ENCODE measurements at places on chromosomes 3 and 15. TPM values are rescaled to one million over a fixed set of nuclear protein-coding genes. Genes with fewer than 3 reads are reported as not detected.

GRCh38 chr3:148315756-148316155 is 381.9 kb upstream of the AGTR1 start:
- no peak for DNase-seq

DNA sequence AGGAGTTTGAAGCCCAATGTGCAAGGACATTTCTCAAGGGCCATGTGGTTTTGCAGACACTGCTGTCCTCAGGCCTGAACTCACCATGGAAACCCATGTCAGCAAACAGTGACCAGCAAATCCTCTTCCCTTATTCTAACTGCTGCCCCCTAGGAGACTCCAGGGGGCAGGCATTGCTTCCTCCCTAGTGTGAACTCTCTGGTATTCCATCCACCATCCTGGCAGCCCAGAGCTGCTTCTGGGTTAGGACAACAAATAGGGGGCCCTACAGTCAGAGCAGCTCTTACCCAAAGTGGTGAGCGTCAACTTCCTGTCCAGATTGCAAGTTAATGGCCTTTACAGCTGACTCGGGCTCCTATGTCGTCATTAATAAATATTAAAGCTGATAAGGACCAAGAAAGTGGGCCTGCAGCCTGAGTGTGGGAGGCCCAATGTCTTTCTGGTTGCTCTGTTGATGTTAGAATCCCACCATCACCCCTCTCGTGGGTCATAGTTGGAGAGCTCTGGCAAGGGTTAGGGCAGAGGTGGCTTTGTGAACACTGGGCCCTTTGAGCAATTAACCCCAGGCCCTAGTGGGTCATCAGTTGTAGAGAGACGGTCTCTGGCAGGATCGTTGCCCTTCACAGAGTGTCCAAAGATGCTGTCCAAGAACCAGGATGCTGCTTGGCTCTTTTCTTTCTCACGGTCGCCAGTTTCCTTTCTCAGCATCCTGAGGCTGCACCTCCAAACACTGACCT is 41.5 kb downstream of the TGM4 start:
- DNase-seq = no peak

- DNase-seq = no peak
Observed at GRCh38 chr3:138513090-138513843, 78.9 kb downstream of the ESYT3 start.

GRCh38 chr3:122609798-122610559 is 32.5 kb downstream of the PARP15 start:
- no peak for DNase-seq

GRCh38 chr15:71226536-71227455 is 111.5 kb downstream of the THSD4 start:
- DNase-seq = no peak

GRCh38 chr15:68614286-68615035 is 35.7 kb downstream of the CORO2B start:
- DNase-seq = no peak

DNA sequence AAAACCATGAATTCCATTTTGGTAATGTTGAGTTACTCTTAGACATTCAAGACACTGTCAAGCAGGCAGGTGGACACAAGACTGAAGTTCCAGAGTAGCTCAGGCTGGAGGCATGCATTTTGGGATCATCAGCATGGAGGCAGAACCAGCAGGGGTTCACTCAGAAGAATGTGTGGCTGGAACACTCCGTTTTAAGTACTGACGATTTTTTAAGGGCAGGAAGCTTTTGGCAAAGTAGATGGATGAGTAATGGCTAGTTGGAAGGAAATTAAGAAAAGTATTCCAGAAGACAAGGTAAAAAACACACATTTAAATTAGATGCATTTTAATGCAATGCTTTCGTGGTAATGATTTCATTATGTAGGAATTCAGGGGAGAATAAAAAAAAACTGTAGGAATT is 420.4 kb downstream of the ROBO2 start:
- DNase-seq = no peak

GRCh38 chr3:82122554-82123345 is 361.3 kb upstream of the GBE1 start:
- DNase-seq = no peak

DNA sequence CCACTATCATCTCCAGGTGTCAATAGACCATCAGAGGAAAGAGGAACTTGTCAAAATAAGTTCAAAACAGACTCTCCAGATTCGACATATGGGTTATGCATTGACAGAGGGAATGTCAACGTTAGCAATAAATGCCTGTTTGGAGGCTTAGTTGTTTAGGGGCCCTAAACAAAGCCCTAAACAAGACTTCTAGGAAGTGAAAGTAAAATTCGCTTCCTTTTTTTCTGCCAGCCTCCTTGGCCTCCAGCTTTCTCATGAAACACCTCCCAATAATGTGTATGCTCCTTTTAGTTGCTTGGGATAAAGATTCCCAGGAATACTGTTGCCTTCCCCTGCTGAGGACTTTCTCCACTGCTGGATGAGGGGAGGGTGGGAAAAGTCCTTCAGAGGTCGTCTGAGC is 70.9 kb upstream of the ARNT2 start:
- DNase-seq = no peak

DNA sequence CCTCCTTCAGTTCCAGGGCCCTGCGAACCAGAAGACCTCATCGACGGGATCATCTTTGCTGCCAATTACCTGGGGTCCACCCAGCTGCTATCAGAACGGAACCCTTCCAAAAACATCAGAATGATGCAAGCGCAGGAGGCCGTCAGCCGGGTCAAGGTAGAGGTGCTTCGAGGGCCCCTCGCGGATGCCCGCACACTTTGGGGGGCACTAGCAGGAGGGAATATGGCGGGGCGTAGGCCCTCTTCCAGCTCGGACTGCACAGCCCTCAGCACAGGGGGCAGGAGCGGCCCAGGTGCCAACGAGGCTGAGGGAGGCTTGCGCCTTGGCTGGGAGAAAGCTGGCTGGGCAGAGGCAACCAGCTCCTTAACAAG is 176.6 kb downstream of the NSMCE3 start:
- no peak for DNase-seq

- DNase-seq = no peak
Observed at GRCh38 chr3:11637901-11638458, 5.7 kb downstream of the VGLL4 start.

- DNase-seq = no peak
Observed at GRCh38 chr3:14511623-14512280, 28.4 kb downstream of the GRIP2 start.

- no peak for DNase-seq
Observed at GRCh38 chr3:181717549-181718171, 5.9 kb downstream of the SOX2 start.

- no peak for DNase-seq
Observed at GRCh38 chr3:24434651-24435050, 60.0 kb downstream of the THRB start.

- no peak for DNase-seq
Observed at GRCh38 chr15:79307251-79307650, 3.7 kb upstream of the TMED3 start.

- no peak for DNase-seq
Observed at GRCh38 chr3:130939753-130940152, 45.9 kb downstream of the ATP2C1 start.

GRCh38 chr15:55248895-55249294 is 40.7 kb downstream of the RAB27A start:
- DNase-seq = no peak

DNA sequence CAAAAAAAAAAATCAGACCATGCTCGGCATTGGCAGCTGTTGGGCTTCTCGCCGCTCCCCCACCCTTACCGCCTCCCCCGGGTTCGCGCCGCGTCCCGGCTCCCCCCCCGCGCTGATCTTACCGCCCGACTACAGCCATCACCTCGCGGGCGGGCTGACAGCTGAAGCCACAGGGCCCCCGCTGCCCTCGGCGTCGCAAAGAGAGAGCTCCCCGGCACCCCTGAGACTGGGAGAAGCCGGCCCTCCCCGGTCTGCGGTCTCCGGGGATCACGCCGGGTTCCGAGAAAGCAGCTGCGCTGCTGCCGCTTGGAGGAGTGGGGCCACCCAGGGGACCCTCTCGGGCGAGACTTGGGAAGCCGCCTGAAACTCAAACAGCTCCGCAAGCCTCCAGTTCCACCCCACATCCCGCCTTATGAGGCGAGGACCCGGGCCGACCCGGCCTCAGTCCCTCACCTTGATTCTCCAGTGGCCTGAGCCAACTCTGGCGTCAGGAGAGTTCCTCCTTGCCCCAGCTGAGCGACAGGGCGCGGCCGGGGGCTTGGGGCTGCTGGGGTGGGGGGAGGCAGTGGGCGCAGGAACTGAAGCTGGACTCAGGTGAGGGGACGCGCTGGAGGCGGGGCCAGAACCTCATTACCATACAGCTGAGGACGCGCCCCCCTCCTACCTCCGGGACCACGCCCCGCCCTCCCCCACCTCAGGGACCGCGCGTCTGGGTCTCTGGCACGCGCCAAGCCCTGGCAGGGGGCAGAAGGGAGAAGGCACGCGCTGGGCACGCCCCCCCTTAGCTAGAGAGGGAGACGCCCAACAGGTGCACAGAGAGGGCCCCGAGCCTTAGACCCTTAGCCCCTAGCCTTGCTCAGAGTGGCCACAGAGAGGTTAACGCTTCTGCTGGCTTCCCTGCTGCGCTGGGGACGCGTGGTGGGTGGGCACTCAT is 1.0 kb upstream of the DLL4 start:
- DNase-seq = no peak

- no peak for DNase-seq
Observed at GRCh38 chr3:31275038-31275572, 257.6 kb upstream of the STT3B start.

DNA sequence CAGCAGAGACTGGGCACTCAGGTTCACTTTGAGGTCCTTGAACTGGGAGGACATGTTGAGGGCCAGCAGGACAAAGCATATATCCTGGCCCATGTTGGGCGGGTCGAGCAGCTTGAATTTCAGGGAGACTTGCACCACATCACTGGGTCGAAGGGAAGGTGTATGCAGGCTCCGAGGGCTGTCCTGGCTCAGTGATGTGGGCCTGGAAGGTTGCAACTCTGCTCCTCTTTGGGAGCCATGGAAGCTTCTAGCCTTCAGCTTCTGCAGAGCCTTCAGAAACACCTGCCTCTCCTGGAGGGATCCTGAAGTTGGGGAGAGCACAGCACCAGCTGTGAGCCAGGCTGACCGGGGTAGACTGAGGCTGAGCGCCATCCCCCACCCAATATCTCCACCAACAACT is 14.7 kb upstream of the EPB42 start:
- no peak for DNase-seq

- no peak for DNase-seq
Observed at GRCh38 chr15:65909831-65910230, 40.5 kb downstream of the RAB11A start.

GRCh38 chr3:30012941-30013543 is 593.4 kb upstream of the TGFBR2 start:
- peak; percentile 68 for DNase-seq

DNA sequence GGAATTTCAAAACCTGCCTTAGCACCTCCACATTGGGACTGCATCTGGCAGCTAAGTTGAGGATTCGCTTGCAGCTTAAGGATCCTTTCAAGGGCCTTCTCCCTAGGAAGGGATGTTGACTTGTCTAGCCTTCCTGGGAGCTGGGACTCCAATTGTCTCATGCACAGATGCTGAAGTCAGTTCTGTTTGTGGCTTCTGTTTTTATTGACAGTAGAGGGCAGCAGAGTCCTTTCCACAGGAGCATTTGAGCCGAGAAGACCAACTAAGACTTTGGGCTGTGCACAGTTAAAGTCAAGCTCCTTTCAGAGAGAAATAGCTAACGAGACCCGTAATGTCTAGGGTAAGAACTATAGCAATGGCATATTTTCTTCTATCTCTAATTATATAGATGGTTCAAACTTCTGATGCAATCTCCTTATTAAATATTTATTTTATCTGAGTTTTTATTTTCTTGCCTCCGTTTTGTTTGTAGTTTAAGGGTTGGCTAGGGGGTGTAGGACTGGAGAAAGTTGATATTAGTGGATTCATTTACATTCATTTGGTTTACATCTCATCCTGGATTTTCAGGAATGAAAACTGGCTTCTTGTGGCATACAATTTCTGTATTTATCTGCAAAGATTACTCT is 59.7 kb upstream of the KBTBD8 start:
- DNase-seq = peak; percentile 37

DNA sequence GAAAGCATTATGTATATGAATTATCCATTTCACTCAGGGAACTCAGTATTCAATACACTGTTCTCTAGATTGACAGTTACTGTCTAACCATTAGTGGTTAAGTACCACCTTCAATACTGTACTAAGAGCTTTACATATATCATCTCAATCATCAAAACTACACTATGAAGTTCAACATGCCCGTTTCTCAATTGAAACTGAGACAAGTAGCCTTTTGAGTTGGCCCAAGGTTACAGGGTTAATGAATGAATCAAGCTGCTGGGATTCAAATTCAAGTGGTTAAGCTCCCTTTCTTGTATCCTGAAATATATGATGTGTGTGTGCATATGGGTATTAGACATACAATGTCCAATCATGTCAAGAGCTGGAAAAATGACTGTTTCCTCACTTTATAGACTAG is 5.8 kb downstream of the TASOR start:
- no peak for DNase-seq

DNA sequence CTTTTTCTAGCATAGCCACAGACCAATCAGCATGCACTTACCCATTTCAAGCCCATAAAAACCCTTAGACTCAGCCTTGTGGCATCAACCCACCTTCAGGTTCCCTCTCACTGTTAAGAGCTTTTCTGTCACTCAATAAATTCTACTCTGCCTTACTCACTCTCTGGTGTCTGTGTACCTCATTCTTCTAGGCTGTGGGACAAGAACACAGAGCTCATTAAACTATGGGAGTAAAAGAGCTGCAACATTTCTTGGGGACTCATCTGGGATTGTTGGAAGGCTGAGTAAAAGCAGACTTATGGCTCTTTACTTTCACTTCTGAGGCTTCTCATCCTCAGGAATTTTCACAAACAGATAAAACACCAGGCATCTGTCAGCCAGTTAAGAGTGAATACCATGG is 879.3 kb downstream of the ROBO2 start:
- DNase-seq = no peak

DNA sequence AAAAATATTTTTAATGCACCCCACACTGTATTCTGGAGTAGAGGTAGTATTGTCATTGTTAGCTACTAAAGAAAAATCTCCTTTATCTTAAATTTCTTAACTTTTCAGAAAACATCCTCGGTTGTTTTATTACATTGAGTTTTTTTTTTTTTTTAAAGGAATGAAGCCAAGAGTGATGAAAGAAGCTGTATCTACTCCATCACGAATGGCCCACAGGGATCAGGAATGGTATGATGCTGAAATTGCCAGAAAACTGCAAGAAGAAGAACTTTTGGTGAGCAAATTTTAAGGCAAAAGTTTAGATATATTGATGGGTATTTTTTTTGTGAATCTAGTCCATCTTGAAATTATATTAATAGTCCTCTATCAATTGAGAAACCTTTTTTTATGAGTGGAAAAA is 49.7 kb upstream of the UTS2B start:
- DNase-seq = no peak

Gene CPLX3
- not detected for polyA plus RNA-seq

Gene DNASE1L3
- 201 TPM for polyA plus RNA-seq

Gene ONECUT1
- polyA plus RNA-seq = 7.7 TPM

Gene PIF1
- polyA plus RNA-seq = 0.61 TPM

Gene ZNF654
- 2.2 TPM for polyA plus RNA-seq

Gene FBXW12
- polyA plus RNA-seq = not detected

Gene CNTN6
- not detected for polyA plus RNA-seq

Gene BNC1
- 0.07 TPM for polyA plus RNA-seq

Gene AADAC
- polyA plus RNA-seq = 278 TPM

Gene TTLL13
- polyA plus RNA-seq = 0.17 TPM

Gene PRSS50
- not detected for polyA plus RNA-seq

Gene ITIH1
- 1,291 TPM for polyA plus RNA-seq

Gene GPR171
- 0.23 TPM for polyA plus RNA-seq

Gene PRTG
- 0.17 TPM for polyA plus RNA-seq

Data from liver (tissue), 10 donors.